ENCODE measurements at places on chromosomes 11 and 22.

DNA sequence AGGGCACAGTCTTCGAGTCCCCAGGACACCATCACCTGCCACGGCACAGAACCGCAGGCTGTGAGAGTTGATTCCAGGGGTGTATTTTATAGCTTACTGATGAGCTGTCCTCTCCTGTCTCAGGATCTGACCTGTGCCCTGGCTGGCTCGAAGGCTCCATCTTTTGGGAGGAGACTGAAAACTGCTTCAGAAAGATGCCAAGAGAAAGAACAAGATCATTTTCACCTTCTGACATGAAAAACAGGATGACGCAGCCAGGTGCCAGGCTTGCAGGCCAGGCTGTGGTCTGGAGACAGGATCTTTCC lies 2.2 kb downstream of the MRGPRD start:
- DNase-seq: no peak

DNA sequence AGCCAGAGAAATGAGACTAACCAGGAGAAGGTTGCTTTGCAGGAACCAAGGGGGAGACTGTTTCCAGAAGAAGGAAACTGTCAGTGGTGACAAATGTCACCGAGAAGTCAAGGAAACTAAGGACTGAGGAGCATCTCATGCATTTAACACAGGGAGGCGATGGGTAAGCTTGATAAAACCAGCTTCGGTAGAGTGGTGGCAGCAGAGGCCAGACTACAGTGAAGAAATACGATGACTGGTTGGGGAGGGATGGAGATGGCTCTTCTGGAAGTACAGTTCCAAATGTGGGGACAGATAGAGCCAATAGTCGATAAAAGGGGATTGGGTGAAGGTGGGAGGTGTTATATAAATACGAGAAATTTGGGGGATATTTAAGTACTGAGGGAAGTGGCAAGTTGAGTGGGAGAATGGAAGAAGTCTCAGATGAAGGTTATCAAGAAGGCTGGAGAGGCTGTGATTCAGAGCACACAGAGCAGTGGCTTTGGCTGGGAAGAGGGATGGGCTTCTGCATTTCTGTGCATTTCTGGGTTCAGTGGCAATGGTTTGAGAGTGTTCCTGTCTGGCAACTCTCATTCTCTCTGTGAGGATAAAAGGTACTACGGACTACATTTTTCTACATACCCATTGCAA lies 29.2 kb downstream of the SC5D start:
- DNase-seq: no peak

DNA sequence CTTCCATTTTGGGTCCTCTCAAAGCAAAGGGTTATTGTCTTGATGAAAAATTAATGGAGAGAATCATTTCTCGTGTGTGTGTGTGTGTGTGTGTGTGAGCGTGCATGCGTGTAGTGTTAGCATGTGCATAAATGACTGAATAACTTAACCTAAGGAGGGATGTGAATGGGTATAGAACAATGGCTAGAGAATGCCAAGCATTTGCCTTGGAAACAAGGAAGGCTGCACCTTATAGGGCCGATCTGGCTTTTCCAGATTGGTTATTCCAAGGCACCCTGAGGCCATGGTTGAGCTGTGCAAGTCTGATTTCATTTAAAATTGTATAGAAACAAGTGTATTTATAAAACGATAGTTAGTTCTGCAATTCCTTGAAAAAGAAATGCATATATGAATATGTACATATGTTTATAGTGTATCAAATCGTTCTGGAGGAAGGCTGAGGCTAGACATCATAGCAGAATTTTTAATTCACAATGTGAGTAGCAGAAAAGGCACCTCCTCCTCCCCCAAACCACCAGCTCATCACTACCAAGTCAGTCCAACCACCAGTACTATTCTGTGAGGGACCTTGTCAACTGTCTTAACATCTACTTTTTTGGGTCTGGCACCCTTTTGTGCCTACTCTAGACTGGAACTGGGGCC lies 322.7 kb upstream of the ISX start:
- DNase-seq: no peak

- DNase-seq: no peak
These were observed 5.1 kb downstream of the TBX1 start for GRCh38 chr22:19765477-19766239.

Measured in 8988T (cell line).